ENCODE measurements at places on chromosomes 4 and X.

DNA sequence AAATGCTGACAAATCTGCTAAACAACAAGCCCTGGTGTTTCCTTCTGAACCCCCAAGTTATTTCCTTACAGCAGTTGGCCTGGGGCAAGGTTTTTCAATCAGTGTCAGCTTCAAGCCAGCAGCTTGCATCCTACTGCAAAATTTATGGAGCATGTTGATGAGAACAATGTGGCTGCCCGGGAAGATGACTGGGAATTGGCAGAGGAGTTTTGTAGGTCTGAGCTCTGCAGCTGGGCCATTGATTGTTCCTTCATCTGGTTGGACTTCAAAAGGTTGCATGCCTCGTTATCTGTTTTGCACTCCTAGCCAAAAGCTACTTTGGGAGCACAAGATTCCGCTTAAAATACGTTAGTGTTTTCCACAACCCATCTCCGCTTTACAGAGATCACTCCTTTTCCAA lies 1030.3 kb upstream of the LCORL start:
- DNase-seq, result no peak

DNA sequence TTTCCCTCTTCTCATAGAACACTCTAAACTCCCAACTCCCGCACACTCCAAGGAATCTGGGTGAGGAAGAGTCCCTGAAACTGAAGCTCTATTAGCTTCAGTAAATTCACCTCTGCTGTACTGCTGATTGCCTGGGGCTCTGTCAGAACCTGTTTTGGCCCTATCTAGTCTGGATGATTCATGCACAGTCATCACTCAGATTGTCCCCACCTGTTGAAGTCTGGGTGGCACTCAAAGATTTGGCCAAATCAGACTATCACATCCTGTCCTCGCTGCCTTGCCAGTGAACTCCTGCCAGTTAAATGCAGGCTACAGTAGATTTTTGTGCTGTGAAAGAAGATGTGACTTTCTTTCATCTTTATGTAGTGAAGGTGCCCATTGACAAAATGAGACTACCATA lies 63.5 kb upstream of the EMCN start:
- no peak for DNase-seq

DNA sequence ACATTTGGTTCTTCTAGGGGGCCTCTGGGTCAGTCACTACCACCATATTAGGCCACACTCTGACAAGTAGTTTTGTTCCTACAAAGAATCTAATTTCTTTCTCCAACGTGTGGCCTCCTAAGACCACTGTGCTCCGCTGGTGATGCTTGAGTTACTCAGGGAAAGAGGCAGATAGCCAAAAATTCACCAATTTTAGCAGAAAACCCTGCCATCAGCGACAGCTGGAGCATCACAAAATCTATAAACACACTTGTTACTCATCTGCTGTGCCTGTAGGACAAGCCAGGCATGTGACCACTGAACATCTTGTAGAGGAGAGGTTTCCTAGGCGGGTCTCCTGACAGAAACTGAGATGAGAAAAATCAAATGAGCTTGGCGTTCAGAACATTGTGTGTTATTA lies 105.4 kb downstream of the SYNPO2 start:
- DNase-seq, result no peak

DNA sequence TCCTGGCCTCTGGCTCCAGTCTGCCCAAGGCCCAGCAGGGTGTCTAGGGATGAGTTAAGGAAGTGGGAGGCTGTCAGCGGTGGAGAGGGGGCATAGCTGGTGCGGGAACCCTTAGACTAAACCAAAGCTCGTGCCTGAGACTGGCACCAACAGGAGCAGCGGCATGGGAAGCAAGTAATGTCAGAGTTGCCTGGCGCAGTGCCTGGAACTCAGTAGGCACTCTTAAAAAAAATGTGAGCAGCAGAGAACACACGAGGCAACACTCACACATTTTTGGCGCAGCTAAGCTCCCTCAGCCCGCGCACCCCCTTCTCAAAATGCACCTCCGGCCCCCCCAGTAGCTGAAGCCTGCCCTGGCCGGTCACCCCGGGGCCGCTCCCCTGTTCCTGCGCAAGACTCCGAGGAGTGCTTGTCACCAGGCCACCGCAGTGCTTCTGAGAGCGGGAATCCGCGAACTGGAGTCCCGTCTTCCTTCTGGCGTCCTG lies 583 bp downstream of the GABRE start:
- DNase-seq, result peak; percentile 41

DNA sequence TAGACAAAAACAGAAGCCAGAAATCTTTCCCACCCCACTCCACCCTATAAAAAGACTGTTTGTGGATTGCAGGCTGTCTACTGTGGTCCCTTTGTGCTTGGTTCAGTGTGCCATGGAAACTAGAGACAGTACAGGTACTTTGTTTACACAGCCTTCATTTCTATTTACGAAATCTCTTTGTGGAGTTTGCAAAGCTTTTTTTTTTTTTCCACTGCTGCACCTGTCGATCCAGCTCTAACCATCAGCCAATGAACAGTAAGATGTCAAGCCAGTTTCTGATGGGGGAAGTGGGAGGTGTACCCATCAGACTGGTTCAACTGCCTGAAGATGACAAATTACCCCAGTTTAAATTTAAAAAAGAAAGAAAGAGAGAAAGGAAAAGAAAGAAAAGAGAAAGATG lies 20.2 kb upstream of the LRBA start:
- DNase-seq, result no peak

DNA sequence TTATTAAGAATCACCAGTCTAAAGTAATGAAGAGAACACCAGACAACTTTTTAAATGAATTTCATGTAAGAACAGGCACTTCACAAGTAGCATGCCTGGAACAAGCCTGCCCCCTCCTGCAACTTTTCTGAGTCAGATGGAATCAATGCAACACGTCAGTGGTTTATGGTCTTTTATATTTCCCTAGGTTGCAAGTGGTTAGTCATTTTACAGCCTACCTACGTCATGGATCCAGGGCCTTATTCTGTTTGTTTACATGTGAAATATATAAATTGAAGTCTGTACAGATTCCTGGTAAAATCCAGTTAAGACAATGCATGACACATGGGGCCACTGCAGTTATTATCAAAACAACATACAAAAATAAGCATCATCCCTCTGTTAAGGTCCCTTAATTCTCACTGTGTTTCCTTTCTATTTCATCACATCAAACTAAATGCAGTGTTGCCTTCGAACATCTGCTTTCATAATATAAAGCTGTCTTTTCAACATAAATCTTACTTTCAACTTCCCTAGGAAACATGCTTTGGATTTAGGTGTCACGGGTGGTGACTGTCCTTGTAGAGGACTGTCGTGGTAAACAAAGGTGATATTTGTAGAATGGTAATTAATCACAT lies 309.3 kb downstream of the FRMPD4 start:
- no peak for DNase-seq

All from OCI-M1 (cell line).